Esophagus squamous epithelium (tissue), 5 donors: ENCODE measurements at places on chromosomes 11 and 22. TPM values are rescaled to one million over a fixed set of nuclear protein-coding genes. Genes with fewer than 3 reads are reported as not detected.

PLEKHA7 gene
- total RNA-seq, result 54.7 TPM

OR52I1 gene
- not detected for total RNA-seq

NFRKB gene
- total RNA-seq, result 35.9 TPM

HEPACAM gene
- total RNA-seq, result not detected

GAL3ST1 gene
- not detected for total RNA-seq

ACTN3 gene
- total RNA-seq, result not detected

APOBEC3B gene
- 3.1 TPM for total RNA-seq

DNA sequence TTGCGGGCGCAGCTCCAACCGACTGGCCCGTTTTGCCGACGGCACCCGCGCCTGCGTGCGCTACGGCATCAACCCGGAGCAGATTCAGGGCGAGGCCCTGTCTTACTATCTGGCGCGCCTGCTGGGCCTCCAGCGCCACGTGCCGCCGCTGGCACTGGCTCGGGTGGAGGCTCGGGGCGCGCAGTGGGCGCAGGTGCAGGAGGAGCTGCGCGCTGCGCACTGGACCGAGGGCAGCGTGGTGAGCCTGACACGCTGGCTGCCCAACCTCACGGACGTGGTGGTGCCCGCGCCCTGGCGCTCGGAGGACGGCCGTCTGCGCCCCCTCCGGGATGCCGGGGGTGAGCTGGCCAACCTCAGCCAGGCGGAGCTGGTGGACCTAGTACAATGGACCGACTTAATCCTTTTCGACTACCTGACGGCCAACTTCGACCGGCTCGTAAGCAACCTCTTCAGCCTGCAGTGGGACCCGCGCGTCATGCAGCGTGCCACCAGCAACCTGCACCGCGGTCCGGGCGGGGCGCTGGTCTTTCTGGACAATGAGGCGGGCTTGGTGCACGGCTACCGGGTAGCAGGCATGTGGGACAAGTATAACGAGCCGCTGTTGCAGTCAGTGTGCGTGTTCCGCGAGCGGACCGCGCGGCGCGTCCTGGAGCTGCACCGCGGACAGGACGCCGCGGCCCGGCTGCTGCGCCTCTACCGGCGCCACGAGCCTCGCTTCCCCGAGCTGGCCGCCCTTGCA, 1.0 kb downstream of the FJX1 start:
- peak overlapping the region; percentile 70 for H3K4me3 ChIP-seq
- no peaks in the 10 kb centered on the region for H3K27me3 ChIP-seq
- no peak for DNase-seq
- H3K36me3 ChIP-seq, result no peaks in the 10 kb centered on the region
- peak overlapping the region; percentile 88 for H3K27ac ChIP-seq

GRCh38 chr22:33083212-33083611, 25.0 kb upstream of the SYN3 start:
- H3K4me1 ChIP-seq, result no peaks in the 10 kb centered on the region
- no peak overlapping the region for H3K4me3 ChIP-seq
- DNase-seq, result no peak
- no peaks in the 10 kb centered on the region for H3K36me3 ChIP-seq
- no peaks in the 10 kb centered on the region for H3K27me3 ChIP-seq

DNA sequence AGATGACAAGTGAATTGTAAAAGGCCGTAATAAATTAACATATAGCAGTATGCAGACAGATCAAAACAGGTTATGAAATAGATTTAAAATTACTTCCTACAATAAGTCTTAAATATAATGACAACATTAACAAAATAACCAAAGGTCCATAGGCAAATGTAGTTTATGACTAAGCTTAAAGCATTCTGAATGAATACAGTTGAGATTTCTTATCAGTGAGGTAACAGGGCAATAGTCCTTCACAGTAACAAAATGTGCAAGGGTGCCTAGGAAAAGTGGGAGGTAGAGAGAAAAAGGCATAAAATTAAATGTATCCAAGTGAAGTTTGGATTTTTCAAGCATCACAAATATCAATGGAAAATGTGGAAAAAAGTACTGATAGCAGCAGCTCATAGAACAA, 20.9 kb upstream of the P4HA3 start:
- H3K4me3 ChIP-seq, result no peak overlapping the region
- no peaks in the 10 kb centered on the region for H3K36me3 ChIP-seq
- no peaks in the 10 kb centered on the region for H3K4me1 ChIP-seq
- H3K27ac ChIP-seq, result no peak overlapping the region
- H3K27me3 ChIP-seq, result no peaks in the 10 kb centered on the region

DNA sequence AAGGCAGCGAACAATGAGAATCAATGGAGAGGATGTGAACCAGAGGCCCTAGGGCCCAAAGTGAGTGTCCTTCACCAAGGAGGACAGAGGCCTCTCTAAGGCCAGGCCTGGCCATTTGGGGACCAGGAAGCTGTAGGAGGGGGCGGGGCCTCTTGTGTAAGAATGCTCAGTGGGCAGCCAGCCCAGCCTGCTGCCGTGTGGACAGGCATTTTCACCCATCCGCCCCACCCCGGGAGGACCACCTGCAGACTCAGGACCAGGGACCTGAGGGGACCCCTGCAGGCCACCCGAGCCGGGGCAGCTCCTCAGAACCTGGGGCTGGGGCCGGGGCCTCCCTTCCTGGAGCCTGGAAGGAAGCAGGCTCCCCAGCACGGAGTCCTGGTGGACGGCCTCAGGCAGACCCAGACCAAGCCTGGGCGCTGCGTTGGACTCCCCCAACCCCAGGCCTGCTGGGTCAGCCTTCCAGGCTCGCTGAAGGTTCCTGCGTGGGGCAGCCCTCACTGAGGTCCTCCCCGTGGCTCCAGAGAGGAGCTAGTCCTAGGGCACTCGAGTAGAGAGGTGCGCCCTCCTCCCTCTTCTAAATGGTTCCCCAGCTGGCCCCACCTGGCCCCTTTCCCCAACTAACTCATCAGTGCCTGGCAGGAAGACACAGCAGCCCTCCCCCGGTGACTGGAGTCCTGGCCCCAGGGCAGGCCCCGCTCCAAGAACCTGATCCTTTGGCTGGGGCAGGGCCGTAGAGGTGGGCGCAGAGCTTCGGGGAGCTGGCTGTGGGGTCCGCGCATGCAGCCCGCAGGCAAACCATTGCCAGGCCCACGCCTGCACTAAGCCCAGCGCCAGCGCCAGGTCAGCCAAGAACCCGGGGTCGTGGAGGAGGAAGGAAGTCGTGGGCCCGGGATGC, 1.5 kb upstream of the TRABD start:
- H3K36me3 ChIP-seq, result no peaks in the 10 kb centered on the region
- H3K4me1 ChIP-seq, result peaks cover 38% of the 10 kb centered on the region
- H3K4me3 ChIP-seq, result no peak overlapping the region
- H3K27me3 ChIP-seq, result peaks cover 3% of the 10 kb centered on the region
- DNase-seq, result no peak

GRCh38 chr22:22914726-22915669, 27.4 kb downstream of the IGLL5 start:
- H3K4me1 ChIP-seq, result no peaks in the 10 kb centered on the region
- no peak overlapping the region for H3K4me3 ChIP-seq
- no peak overlapping the region for H3K27ac ChIP-seq
- no peaks in the 10 kb centered on the region for H3K27me3 ChIP-seq
- no peak for DNase-seq
- no peaks in the 10 kb centered on the region for H3K36me3 ChIP-seq

- no peak overlapping the region for H3K27ac ChIP-seq
- no peaks in the 10 kb centered on the region for H3K36me3 ChIP-seq
- H3K27me3 ChIP-seq, result no peaks in the 10 kb centered on the region
These were observed 31.7 kb downstream of the FLRT1 start for GRCh38 chr11:64067230-64067993.

GRCh38 chr22:22770280-22770871, 117.2 kb upstream of the IGLL5 start:
- H3K27me3 ChIP-seq, result no peaks in the 10 kb centered on the region
- DNase-seq, result no peak
- no peak overlapping the region for H3K4me3 ChIP-seq
- no peaks in the 10 kb centered on the region for H3K4me1 ChIP-seq

DNA sequence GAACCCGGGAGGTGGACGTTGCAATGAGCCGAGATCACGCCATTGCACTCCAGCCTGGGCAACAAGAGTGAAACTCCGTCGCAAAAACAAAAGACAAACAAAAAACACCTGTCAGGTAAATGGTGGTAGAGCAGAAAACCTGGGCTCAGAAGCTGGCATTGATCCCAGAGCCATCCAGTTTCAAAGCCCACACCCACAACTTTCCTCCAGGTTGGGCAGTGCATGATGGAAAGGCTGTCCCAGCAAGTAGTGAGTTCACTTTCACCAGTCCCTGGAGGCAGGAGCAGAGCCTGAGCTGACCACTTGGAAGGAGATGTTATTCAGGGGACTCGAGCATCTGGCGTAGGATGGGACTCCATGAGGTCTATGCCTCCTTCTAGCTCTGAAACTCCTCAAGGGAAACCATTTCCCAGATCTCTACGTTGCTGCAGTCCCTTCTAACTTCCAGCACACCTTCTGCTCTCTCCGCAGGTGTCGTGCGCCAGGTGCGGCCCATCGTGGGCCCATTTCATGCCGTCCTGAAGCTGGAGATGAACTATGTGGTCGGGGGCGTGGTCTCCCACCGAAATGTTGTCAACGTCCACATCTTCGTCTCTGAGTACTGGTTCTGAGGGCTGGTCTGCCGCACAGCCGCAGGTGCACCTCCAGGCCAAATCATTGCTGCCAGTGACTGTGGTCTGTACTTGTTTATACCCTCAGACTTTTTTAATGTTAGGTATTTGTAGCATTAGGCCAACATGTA, 71.6 kb upstream of the ATXN10 start:
- H3K36me3 ChIP-seq, result peaks cover 34% of the 10 kb centered on the region
- H3K27me3 ChIP-seq, result no peaks in the 10 kb centered on the region
- no peak overlapping the region for H3K4me3 ChIP-seq
- H3K4me1 ChIP-seq, result no peaks in the 10 kb centered on the region
- H3K27ac ChIP-seq, result no peak overlapping the region
- DNase-seq, result no peak

- no peaks in the 10 kb centered on the region for H3K27me3 ChIP-seq
- peaks cover 30% of the 10 kb centered on the region for H3K36me3 ChIP-seq
- H3K27ac ChIP-seq, result peak overlapping the region; percentile 97
- peak overlapping the region; percentile 99 for H3K4me3 ChIP-seq
- peaks cover 54% of the 10 kb centered on the region for H3K4me1 ChIP-seq
These were observed 1.2 kb upstream of the CASTOR1 start for GRCh38 chr22:30290342-30291057.
